ENCODE measurements at places on chromosomes 3 and 15.

DNA sequence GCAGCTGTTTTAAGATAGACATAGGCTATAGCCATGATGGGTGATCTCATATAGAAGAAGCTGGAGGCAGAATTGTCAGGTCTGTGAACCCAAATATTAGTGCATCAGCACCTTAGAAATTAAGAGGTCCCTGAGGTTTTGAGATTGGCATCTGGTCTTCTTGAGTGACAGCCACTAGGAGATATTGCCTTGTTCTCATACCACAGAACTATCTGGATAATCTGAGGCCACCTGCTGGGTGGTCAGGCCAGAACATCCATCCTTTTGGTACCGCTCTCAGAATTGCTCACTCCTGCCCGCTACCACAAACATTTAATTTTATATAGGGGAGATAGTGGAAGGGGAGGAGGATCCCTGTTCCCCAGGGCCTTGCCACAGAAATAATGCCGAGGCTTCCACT, 210.6 kb upstream of the ZPLD1 start:
- DNase-seq: no peak

- DNase-seq: no peak
Observed at GRCh38 chr3:134839990-134840389, 44.9 kb downstream of the EPHB1 start.

GRCh38 chr15:101018016-101018415, 98.9 kb downstream of the LRRK1 start:
- no peak for DNase-seq

DNA sequence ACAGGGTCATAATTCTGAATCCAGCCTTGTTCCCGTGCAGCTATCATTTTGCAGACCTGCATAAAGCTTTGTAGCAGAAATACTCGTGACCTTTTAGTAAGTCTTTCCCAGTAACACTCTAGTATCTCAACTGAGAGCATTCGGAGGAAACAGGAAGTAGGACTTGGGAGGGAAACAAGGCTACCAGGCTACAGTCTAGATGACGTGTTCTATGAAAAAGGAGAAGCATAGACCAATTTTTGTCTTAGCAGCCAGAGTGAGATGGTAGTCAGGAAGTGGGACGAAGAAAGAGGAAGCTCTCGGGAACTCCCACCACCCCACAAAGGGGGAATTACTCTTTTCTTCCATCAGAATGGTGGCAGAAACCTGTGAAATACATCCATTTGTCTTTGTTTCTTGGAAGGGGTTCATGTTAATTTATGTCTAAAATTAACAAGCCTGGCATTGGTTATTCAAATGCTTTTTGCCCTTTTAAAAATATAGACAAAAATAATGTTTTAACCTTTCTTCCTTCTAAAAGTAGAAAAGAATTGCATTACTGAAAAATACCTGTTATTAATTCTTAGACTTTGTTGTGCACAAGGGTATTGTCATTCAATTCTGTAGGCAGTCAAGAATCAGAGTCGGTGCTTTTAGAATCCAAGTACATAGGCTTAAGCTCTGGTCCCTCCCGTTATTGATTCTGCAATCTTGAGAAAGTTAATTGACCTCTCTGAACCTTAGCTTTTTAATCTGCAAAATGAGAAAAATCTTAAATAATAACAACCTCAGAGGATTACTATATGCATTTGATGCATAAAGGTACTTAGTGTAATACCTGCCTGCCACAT, 1.6 kb upstream of the SUCNR1 start:
- DNase-seq: no peak

GRCh38 chr3:47852604-47853602, 50.0 kb downstream of the DHX30 start:
- DNase-seq: no peak

DNA sequence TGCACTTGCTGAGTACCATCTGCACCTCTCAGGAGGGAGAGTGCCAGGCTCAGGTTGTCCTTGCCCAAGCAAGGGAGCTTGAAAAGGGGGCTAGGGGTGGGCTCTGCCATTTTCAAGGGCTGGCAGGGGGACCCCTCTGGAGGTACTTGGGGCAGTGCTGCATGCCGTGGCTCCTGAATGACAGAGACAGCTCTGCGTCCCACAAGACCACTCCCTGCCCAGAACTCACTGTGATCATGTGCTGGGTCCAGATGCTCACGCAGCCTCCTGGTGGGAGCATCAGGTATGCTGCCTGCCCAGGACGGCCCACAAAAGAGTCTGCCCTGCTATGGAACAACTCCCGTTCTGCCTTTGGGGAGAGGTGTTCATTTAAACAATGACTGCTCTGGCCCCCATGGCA, 165.2 kb downstream of the GOLGA6L4 start:
- no peak for DNase-seq

DNA sequence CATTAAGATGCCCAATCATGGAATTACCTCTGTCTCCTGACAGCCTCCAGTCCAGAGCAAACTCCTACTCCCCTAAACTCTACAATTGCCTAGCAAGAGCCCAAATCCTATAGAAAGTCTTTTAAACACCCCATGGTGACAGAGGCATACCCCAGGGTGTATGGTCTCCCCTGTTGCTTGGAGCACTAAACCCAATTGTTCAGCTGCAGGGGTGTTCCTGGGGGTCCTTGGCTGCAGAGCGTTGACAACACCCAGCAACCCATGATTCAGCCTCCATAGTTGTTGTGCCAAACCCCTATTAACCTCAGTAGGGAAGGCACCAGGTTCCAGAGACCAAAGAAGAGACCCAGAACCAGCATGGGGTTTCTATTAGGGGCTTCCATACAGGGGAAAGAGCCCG, 41.8 kb upstream of the NEDD4 start:
- DNase-seq: no peak

GRCh38 chr3:49199239-49199899, 28.0 kb downstream of the KLHDC8B start:
- DNase-seq: no peak

DNA sequence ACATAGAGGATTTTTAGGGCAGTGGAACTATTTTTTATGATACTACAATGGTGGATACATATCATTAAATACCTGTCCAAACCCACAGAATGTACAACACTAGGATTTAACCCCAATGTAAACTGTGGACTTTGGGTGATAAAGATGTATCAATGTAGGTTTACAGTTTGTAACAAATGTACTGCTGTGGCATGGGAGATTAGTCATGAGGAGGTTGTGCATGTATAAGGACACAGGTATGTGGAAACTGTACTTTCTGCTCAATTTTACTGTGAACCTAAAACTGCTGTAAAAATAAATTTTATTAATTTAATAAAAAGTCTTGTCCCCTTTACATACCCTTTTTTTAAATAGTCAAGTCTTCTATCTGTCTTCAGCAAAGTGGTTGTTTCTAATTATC, 322.5 kb upstream of the EPHA3 start:
- DNase-seq: no peak

GRCh38 chr15:89498574-89498906, 2.2 kb upstream of the RHCG start:
- DNase-seq: no peak

DNA sequence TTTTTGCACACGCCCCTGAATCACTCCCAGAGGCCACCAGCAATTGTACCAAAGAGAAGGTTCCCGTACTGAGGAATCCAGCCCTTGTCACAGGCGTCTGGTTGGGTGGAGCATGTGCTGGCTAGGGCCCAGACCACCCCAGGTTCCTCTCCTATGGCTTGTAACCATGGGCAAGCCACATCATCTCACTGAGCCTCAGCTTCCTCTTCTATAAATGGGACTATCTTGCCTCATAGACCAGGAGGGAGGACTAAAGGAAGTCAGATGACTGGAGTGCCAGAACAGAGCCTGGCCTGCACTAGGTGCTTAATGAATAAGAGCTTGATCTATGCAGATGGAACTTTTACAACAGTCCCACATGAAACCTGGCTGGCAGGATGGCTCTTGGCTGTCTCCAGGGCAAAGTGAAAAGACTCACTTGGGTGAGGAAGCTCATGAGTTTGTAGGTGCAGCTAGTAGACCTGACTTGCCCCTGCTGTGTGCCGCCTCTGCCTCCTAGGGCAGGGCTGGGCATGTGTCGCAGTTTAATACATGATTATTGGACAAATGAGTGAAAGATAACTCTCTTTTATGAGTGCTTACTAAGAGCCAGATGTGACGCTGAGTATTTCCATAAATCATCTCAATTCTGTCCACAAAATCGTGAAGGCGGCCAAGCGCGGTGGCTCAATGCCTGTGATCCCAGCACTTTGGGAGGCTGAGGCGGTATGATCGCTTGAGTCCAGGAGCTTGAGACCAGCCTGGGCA, 29.3 kb downstream of the CTSH start:
- DNase-seq: no peak

DNA sequence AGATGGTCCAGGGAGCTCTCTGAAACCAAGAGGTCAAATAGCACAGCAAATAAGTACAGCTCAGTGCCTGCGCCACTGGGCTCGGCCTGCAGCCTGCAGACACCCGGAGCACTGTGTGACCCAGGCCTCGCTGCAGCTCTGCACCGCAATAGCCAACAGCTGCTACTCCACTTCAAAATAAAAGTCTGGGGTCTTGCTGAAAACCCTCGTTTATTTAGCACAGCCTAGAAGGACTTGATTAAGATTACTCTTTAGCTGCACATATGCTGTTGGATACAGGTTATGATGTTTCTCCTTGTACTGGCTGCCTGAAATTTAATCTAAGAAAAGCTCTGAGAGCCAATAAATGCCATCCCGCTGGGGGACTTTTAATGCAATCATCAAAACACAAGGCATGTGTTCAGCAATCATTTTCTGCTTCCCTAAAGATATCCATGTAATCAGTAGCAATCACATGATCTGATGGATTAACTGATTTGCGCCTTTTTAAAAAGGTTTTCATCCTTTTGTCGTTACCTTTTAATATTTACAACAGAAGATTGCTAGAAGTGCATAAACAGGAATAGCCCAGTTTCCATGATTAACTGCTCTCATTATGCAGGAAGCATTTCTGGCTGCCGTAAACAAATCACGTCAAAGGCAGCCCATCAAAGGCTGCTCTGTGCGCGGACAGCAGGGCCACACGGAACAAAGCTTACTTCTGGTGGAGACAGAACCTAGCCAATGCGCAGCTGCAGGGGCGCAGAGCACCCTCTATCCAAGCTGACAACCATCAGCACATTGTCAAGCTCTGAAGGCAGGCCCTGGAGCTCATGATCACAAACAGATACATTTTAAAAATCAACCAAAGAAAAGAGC, 58.8 kb downstream of the CLASP2 start:
- DNase-seq: peak; percentile 1

DNA sequence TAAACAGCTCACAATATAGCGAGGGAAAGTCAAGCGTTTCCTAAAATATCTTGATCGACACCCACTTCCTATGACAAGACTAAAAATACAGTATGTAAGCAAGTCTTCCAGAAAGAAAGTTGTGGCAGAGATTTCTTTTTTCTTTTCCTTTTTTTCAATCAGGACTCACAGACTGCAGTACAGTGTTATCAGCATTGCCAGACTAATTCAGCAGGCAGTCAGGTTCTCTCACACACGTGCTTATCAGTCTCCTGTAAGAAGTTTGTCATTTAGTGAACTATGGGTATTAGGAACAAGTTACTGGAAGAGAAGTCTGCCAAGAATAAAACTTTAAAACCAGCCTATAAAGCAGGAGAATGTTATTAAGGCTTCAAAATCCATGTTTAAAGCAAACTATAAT, 32.8 kb upstream of the ZNF385D start:
- DNase-seq: no peak

DNA sequence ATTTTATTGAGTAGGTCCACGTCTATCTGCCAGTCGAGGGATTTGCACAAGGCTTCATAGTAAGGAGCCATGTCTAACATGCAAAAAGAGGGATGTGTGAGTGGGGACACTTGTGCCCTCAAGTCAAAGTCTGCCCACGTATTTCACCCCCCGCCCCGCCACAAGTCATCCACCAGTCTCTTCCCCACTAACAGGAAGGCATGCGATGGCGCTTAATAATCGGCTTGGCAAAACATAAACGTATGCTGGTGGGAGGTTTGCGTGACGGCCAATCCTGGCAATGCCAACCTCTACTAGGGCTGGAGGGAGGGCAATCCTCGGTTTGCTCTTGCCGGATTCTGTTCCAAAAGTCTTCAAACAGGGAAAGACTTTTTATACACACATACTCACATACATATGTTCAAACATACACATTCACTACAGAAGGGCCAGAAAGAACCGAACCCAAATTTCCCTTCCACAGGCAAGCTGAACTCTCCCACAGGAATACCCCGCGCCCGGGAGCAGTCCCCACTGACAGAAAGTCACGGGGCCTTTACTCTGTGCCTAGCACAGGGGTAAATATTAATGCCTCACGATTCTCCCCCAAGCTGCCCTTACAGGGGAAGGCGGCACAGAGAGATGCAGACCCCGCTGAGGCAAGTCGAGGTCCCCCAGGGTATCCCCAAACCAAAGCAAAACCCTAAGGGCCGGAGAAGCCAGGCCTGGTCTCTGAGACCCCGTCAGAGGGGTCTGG, 675 bp downstream of the PSMD6 start:
- DNase-seq: no peak

DNA sequence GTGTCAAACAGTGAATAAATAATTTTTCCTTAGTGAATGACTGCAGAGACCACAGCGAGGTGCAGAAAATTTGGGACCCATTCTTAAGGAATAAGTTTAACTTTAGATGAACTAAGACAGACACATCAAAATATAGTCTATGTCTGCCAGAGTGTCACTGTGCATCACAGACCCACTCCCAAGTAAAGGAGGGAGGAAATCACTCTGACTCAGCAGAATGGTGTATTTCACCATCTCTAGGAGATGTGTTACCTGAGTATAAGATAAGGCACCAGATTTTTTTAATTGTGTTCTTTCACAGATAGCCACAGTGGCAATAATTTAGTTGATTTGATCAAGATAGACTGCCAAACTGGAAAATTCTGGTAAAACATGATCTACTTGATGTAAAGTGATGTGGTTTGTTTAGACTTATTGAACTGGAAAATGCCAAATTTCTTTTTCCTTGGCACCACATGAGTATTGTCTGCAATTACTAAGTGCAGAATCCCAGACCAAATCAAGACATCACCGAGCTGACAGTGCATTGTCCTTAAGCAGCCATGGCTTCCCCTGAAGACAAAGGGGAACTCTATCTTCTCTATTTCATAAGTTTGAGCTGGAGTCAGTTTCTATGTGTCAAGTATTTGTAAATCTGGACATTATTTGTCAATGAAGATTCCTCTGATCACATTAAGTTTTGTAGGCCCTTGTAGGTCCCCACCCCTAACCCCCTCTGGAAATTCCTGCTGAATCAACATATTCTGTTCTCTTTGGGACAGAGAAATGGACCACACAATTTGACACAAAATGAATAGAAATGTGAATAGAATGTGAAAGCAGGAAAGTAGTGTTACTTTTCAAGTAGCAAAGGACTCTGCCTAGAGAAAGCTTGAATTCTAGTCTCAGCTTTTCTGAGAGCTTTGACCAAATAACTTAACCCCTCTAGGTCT, 47.6 kb downstream of the TIPARP start:
- no peak for DNase-seq

- DNase-seq: no peak
Observed at GRCh38 chr15:98899272-98900021, 108.1 kb downstream of the PGPEP1L start.

GRCh38 chr3:191290311-191291025, 38.7 kb upstream of the CCDC50 start:
- no peak for DNase-seq

- DNase-seq: no peak
Observed at GRCh38 chr15:78979456-78980320, 34.8 kb upstream of the CTSH start.
